ENCODE measurements at places on chromosomes 2 and 18.

DNA sequence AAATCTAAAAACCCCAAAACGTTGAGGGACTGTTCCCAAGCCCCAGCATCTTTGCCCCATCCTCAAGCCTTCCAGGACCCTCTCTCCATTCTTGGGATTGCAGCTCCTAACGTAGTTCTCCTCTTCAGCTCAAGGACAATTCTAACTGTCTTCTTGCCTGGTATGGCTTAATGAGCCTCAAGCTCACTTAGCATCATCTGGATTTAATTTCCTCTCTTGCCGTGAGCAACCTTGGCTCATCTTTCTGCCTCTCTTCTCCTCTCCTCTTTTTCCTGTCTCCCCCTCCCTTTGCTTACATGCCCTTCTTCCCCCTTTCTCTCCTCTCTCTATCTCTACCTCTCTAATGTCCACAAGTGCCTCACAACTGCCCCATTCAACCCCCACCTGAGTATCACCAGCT is 44.2 kb downstream of the TACR1 start:
- peak; percentile 11 for DNase-seq

DNA sequence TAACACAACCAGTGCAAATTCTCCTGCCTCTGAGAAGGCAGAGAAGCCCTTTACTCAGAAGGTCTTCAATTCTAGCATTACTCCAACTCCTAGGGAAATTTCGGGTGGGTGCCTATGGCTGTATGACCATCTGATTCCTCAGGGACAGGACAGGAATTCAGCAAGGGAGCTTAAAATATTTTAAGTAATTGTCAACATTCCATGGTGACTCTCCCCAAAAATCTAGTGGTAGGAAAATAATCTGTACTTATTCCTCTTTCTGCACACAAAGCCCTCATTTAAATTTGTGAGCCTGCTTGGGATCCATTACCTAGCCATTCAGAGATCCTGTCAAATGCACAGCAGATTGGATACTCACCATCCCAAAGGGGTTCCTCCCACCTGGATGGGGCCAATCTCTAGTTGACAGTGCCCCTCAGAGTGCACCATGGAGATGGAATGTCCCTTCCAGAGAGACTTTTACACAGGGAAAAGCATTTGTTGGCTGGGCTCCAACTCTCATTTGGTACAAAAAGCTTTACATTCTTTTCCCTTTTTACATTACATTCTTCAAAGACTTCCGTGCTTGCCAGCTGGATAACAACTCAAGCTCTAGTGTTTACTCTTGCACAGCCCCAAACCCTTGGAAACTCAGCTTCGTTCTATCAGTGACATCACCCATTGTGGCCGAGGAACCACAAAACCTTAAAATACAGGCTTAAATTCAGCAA is 3.1 kb upstream of the TMEM150A start:
- DNase-seq, result peak; percentile 95

DNA sequence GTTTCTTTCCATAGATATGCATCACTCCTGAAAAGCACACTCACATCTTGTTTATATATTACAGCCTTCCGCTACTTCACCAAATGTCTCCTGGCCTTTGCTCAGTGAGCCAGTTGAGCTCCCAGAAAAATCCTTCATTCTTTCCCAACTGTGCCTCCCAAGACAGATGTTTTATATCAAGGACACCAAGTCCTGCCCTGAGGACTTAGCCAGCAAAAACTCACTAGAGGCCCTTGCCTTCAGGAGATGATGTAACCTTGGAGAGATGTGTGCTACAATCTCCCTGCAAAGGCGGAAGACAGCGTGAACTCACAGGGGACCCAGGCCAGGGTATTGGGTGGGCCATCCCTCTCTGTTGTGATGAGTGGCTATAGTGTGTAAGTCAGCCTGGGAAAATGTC is 86.1 kb upstream of the CTAGE1 start:
- DNase-seq, result peak; percentile 91

GRCh38 chr18:49717617-49718016 is 95.7 kb downstream of the ACAA2 start:
- no peak for DNase-seq

GRCh38 chr2:235538144-235538639 is 44.3 kb downstream of the AGAP1 start:
- no peak for DNase-seq

- DNase-seq, result no peak
Measured at GRCh38 chr18:52377094-52377493, 37.1 kb downstream of the DCC start.

- no peak for DNase-seq
Measured at GRCh38 chr18:69705987-69706386, 241.7 kb downstream of the CD226 start.

- DNase-seq, result no peak
Measured at GRCh38 chr2:29050591-29050990, 23.7 kb downstream of the PCARE start.

DNA sequence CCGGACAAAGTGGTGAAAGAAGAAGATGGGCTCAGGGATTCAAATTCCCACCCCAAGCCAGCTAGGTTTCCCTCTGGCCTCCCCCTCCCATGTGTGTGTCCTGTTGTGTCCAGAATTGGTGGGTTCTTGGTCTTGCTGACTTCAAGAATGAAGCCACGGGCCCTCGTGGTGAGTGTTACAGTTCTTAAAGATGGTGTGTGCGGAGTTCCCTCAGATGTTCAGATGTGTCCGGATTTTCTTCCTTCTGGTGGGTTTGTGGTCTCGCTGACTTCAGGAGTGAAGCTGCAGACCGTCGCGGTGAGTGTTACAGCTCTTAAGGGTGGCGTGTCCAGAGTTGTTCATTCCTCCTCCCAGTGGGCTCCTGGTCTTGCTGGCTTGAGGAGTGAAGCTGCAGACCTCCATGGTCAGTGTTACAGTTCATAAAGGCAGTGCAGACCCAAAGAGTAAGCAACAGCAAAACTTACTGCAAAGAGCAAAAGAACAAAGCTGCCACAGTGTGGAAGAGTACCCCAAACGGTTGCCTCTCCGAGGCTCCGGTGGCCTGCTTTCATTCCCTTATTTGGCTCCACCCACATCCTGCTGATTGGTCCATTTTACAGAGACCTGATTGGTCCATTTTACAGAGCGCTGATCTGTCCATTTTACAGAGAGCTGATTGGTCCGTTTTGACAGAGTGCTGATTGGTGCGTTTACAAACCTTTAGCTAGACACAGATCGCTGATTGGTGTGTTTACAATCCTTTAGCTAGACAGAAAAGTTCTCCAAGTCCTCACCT is 37.7 kb upstream of the KLF11 start:
- DNase-seq, result no peak

GRCh38 chr2:47339745-47340541 is 63.0 kb upstream of the MSH2 start:
- DNase-seq, result peak; percentile 59

DNA sequence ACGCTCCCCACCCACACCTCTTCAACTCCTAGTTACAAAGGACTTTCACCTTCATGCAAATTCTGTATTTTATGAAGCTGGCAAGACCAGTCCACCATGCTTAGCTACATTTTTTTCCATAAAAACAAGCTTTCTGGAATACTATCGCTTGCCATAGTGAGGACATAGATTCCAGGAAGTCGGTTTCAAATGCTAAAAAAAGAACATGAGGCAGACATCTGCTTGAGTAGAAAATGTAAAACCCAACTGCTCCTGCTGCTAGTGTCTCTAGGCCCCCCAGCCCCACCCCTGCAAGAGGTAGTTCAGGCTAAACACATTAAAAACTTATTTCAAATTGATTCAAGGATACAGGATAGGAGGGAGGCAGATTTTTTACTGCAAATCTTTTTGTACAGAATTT is 148.9 kb downstream of the SMAD2 start:
- DNase-seq, result no peak

- DNase-seq, result peak; percentile 64
Measured at GRCh38 chr2:96427917-96428316, 77.2 kb downstream of the NEURL3 start.

DNA sequence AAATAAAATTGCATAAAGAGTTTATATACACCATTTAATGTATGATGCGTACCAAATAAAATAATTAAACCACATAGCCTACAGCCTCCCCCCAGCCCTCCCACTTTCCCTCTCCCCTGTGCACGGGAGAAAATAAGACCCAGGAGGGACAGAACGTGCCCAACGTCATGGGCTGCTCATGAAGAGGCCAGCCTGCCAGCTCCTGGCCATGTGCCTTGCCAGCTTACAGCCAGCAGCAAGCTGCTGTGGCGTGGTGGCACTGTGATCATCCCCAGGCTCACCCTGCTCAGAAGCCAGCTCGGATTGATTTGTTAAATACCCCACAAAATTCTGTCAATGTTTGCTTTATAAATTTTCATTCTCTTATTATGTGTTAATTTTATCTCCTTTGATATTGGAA is 7.6 kb downstream of the GPR148 start:
- DNase-seq, result no peak

DNA sequence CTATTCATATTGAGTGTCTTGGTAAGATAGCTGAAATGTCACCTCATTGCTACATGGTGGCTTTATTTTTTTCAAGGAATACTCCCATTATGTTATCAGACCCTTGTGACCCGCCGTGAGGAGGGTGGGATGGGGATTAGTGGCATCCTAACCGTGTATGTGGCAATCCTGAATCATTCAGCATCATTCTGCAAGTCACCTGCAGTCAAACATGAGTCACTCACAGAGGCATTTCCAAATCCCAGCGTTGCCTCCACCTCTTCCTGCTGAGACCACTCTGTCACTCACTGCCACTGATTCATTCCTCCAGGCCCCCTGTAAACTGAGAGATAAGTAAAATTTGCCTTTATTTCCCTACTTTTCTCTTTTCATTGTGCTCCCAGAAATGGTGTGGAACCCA is 307.4 kb upstream of the KLHL29 start:
- no peak for DNase-seq

DNA sequence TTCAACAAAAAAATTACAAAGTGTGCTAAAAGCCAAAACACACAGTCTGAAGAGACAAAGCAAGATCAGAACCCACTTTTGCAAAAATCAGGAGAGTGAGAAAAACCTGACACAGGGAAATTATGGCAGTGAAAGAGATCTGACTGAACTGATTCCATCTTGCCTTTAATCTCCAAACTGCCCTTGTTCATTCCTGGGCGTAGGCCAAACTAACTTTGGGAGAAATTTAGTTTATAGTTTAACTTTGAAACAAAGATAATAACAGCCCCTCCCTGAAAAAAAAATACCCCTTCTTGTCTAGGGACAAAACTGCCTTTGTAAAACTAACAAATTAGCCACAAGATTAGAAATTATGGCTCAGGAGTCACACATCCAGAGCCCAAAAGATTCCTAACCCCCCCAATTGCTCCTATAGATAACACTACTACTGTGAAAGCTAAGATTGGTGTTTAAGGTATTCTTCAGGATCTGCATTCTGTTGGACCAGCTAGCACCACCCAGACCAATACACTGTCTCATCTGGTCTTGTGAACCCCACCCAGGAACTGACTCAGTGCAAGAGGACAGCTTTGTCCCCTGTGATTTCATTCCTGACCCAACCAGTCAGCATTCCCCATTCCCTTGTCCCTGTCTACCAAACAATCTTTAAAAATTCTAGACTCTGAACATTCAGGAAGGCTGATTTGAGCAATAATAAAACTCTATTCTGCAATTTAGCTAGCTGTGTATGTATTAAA is 226.1 kb upstream of the SH3BP4 start:
- peak; percentile 79 for DNase-seq

GRCh38 chr2:111667542-111668273 is 216.3 kb downstream of the ANAPC1 start:
- peak; percentile 84 for DNase-seq

- no peak for DNase-seq
Measured at GRCh38 chr18:32835951-32836350, 63.1 kb upstream of the KLHL14 start.

DNA sequence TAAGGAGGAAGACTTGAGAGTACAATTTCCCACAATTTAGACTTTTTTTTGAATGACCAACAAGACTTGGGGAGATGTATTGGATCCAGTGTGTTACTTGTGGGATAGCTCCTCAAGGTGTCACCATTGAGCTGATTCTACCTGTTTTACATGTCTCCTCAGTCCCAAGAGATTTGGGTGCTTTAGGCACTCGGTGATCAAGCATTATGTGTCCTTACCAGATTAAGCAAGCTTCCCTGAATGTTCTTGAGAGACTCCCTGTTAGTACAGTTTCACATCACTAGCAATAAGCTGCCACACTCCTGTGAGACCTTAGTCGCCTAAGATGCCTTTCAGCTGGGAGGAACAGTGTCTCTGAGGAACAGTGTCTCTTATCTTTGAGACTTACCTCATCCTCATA is 384.3 kb upstream of the SYT4 start:
- peak; percentile 79 for DNase-seq

- DNase-seq, result no peak
Measured at GRCh38 chr2:221371347-221371746, 200.8 kb downstream of the EPHA4 start.

- no peak for DNase-seq
Measured at GRCh38 chr2:200732866-200733265, 78.8 kb upstream of the BZW1 start.

DNA sequence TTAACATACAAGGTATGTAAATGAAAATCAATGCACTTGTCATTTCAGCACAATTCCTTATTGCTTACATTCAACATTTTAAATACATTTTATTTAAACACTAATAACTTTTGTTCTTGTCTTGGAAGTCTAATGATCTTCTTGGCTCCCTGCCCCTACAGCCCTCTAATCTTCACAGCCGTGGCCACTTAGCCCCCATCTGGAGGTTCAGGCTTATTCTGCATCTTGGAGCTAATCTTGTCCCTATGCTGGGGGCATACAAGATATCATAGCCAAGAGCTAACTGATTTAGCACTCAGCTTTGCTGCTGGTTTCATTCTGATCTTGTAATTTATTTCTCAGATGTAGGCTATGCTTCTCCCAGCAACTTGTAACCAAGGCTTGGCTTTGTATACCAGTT is 140.8 kb downstream of the TMEFF2 start:
- no peak for DNase-seq

GRCh38 chr2:239181903-239182581 is 218.8 kb downstream of the HDAC4 start:
- no peak for DNase-seq

- peak; percentile 18 for DNase-seq
Measured at GRCh38 chr2:62743506-62743905, 38.0 kb downstream of the EHBP1 start.

DNA sequence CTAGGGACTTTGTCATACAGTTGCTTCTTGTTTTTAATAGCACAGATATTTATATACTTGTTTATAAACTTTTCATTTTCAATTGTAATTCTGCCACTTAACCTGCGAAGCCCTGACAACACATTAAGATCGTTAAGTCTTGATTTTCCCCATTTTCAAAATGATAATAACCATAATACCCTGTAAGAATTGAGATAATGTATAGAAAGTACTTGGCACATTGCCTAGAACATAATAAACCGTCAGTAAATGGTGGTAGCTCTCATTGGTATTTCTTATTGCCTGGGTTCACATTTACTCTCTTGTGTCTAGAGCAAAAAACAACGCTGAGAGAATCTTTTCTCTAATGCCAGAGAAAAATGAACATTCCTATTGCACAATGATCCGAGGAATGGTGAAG is 18.6 kb downstream of the PTCD3 start:
- DNase-seq, result no peak

- peak; percentile 9 for DNase-seq
Measured at GRCh38 chr2:143431316-143431715, 302.1 kb downstream of the ARHGAP15 start.

GRCh38 chr2:223797037-223797436 is 40.3 kb downstream of the AP1S3 start:
- DNase-seq, result peak; percentile 35

- no peak for DNase-seq
Measured at GRCh38 chr18:63395503-63395902, 26.8 kb downstream of the VPS4B start.

- no peak for DNase-seq
Measured at GRCh38 chr18:54357082-54357659, 487 bp downstream of the STARD6 start.

- DNase-seq, result peak; percentile 13
Measured at GRCh38 chr2:68901199-68901514, 30.0 kb upstream of the BMP10 start.

- DNase-seq, result no peak
Measured at GRCh38 chr2:32758232-32758631, 130.4 kb downstream of the TTC27 start.

Data from fibroblast of skin of scalp (primary cell).